Ovary (tissue), 10 donors: ENCODE measurements at places on chromosomes 7 and 10. TPM values are rescaled to one million over a fixed set of nuclear protein-coding genes. Genes with fewer than 3 reads are reported as not detected.

ETV1 gene
- 2.9 TPM for total RNA-seq

DNA sequence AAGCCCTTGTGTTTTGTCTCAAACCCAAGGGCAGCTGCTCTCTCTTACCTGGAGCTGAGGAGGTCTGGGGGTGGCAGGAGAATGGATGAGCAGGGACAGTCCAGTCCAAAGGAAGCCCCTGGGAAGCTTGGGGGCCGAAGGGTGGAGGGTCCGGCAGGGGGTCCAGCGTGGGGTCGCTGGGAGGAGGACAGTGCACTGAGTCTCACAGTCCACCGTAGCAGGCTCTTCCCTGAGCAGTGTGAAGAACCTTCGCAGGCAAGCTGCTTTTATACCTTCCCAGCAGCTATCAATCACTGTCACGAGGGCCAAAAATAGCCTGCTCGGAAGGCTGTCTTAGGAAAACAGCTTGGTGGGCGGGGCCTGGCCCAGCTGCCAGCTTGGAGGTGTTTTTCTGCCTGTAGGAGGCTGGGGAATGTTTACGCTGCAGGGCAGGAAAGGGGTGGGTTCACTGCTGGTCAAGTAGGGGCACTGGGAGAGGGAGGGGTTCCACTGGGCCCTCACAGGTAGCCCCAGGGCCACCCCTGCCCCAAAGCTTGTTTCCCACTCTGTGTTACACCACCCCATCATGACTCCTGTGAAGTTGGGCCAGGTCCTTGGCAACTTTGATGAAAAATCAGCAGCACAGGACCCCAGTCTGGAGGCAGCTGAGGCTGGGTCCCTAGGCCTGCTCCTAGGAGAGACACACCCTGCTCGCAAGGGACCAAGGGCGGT, at the start of gene DEPP1:
Gene DEPP1, minus strand, starts transcription at position 240 of the 711 bp plus-strand sequence. CDS start 779 bp downstream, outside the sequence.
- peaks cover 40% of the 10 kb centered on the region for H3K4me1 ChIP-seq
- peak within 1 kb of the TSS; percentile 84 for H3K27ac ChIP-seq
- H3K4me3 ChIP-seq, result peak within 1 kb of the TSS; percentile 69
- H3K36me3 ChIP-seq, result no peaks in the 10 kb centered on the region

GRCh38 chr10:124164264-124164663, 70.9 kb upstream of the CHST15 start:
- peaks cover 12% of the 10 kb centered on the region for H3K4me1 ChIP-seq
- H3K27ac ChIP-seq, result no peak overlapping the region
- DNase-seq, result no peak
- H3K4me3 ChIP-seq, result no peak overlapping the region

DNA sequence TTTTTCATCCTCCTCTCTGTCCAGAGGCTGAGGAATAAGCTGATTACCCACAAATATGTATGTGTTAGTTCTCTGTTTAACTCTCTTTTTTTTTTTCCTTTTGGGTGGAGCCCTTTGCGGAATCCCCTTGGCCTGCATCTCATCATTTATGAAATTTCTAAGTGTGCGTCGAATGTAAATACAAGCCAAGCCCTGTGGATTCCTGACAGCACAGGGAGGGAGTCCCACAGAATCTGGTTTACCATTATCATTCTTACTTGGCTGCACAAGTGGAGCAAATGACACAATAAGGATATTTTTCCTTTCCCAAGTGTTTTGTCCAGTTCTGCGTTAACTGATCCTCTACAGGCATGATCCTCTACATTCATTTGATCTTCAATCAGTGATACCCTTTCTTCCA, 11.4 kb downstream of the STK31 start:
- H3K36me3 ChIP-seq, result no peaks in the 10 kb centered on the region
- no peak overlapping the region for H3K27ac ChIP-seq
- no peaks in the 10 kb centered on the region for H3K27me3 ChIP-seq
- H3K4me3 ChIP-seq, result no peak overlapping the region
- H3K4me1 ChIP-seq, result no peaks in the 10 kb centered on the region
- no peak for DNase-seq

DNA sequence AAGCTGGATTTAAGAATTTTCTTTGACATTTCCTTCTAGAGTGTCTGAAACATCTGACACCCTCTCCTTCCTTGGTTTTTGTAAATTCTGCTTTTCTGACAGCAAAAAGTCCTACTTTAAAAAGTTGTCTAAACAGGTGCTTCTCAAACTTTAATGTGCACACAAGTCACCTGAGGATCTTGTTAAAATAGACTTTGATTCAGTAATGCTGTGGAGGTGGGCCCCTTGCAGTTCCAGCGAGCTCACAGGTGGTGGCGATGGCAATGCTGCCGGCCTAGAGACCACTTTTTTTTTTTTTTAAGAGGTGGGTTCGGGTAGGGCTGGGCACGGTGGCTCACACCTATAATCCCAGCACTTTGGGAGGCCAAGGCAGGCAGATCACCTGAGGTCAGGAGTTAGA, 77.1 kb downstream of the ABCC2 start:
- H3K27me3 ChIP-seq, result no peaks in the 10 kb centered on the region
- H3K4me1 ChIP-seq, result no peaks in the 10 kb centered on the region
- no peak overlapping the region for H3K27ac ChIP-seq
- no peak for DNase-seq
- H3K4me3 ChIP-seq, result no peak overlapping the region

DNA sequence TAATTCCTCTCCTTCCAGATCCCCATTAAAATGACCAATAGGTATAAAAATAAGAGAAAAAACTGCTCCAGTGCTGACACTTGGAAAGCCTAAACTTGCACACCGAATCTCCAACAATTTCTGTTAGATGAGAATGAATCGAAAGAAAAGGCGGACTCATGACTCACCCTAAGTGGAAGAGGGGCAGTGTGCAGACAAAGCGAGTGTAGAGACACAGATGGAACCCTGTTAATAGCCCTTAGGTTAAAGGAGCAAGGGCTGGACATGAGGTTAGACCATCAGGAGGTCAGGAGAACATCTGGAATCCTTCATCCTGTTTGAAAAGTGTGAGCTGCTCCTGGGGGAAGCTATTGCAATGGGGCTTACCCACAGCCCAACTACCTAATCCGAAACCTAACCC, 103.4 kb upstream of the GLI3 start:
- DNase-seq, result no peak
- H3K4me3 ChIP-seq, result no peak overlapping the region
- H3K4me1 ChIP-seq, result peaks cover 1% of the 10 kb centered on the region
- no peak overlapping the region for H3K27ac ChIP-seq
- no peaks in the 10 kb centered on the region for H3K27me3 ChIP-seq

NUTM2B gene
- total RNA-seq, result 2.7 TPM

GRCh38 chr7:95859429-95859828, 87.1 kb downstream of the DYNC1I1 start:
- H3K4me1 ChIP-seq, result no peaks in the 10 kb centered on the region
- H3K27me3 ChIP-seq, result no peaks in the 10 kb centered on the region
- H3K27ac ChIP-seq, result no peak overlapping the region
- no peak for DNase-seq

AKR1C2 gene
- total RNA-seq, result 4.0 TPM

DNA sequence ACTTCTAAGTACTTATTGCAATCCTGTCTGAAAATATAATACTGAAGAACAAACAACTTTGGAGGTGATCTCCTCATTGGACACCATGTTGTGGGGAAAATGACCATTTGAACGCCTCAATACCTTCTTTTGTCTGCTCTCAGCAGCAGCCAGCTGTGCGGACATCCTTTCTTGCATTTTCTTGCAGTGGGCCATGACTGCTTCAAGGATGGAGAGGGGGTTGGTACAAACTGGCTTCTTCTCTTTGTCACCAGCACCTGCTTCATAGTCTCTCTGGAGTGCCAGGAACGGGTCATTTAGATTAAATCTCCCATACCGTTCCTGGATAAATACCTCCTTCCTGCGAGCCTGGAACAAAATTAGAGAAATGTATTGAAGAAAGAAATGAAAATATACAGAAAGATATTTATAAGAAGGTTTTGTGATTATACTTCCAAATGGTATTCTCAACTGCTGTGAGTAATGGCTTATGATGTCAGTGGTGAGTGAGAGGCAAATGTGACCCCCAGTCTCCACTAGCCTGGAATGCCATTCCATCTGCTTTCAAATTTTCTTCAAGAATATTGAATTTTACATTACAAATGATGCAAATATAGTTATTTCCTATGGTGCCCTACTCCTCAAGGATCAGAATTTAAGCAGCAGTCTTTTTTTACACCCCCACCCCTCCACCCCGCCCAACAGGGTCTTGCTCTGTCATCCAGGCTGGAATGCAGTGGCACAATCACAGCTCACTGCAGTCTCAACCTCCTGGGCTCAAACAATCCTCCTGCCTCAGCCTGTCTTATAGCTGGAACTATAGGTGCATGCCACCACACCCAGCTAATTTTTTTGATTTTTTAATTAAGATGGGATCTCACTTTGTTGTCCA, 62.4 kb downstream of the CTTNBP2 start:
- no peak for DNase-seq
- H3K36me3 ChIP-seq, result no peaks in the 10 kb centered on the region
- no peak overlapping the region for H3K4me3 ChIP-seq
- H3K4me1 ChIP-seq, result no peaks in the 10 kb centered on the region

HSPA12A gene
- total RNA-seq, result 34.1 TPM

DNA sequence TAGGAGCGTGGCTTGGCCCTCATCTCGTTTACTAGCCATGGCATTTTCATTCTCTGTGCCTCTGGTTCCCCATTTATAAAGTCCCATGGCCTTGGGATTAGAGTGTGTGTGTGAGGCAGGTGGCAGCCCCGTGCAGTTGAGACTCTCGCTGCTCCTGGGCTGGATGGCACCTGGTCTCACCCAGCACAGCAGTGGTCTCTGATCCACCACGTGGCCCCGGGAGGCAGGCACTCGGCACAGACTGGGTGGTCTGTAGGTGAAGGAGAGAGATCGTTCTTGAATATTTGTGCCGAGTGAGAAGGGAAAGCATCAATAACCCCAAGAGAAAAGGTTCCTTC, 50.4 kb downstream of the CALML3 start:
- no peaks in the 10 kb centered on the region for H3K27me3 ChIP-seq
- no peak overlapping the region for H3K27ac ChIP-seq
- no peaks in the 10 kb centered on the region for H3K36me3 ChIP-seq
- H3K4me3 ChIP-seq, result no peak overlapping the region

ZNF804B gene
- total RNA-seq, result not detected

PGAM2 gene
- 1.9 TPM for total RNA-seq

- no peak overlapping the region for H3K4me3 ChIP-seq
- no peak for DNase-seq
- H3K36me3 ChIP-seq, result no peaks in the 10 kb centered on the region
- no peak overlapping the region for H3K27ac ChIP-seq
- no peaks in the 10 kb centered on the region for H3K27me3 ChIP-seq
Measured at GRCh38 chr10:128161031-128161430, 34.8 kb upstream of the MKI67 start.

DNA sequence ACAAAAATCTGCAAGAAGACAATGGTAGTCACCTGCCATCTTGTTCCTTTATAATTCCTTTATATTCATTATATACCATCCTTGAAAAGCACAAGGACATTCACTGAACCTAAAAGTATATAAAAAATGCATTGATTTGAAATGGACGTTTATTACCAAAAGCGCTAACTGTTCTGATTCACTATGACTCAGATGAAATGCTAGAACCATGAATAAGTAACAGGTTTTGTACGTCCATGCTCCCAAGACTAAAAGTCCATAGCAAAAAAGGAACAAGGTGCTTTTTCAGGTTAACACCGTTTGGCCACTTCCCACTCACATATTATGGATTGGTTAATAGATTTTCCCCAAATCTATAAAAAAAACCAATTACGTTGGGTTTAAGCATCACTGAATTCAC, 109.4 kb downstream of the PPP1R17 start:
- H3K36me3 ChIP-seq, result no peaks in the 10 kb centered on the region
- H3K4me1 ChIP-seq, result no peaks in the 10 kb centered on the region
- H3K4me3 ChIP-seq, result no peak overlapping the region
- no peak overlapping the region for H3K27ac ChIP-seq
- H3K27me3 ChIP-seq, result no peaks in the 10 kb centered on the region

- H3K27me3 ChIP-seq, result no peaks in the 10 kb centered on the region
- H3K27ac ChIP-seq, result no peak overlapping the region
- H3K36me3 ChIP-seq, result no peaks in the 10 kb centered on the region
- H3K4me1 ChIP-seq, result no peaks in the 10 kb centered on the region
- DNase-seq, result no peak
- no peak overlapping the region for H3K4me3 ChIP-seq
Measured at GRCh38 chr7:83321011-83321410, 158.3 kb upstream of the PCLO start.

- H3K4me1 ChIP-seq, result no peaks in the 10 kb centered on the region
- no peak for DNase-seq
- H3K27me3 ChIP-seq, result no peaks in the 10 kb centered on the region
- H3K27ac ChIP-seq, result no peak overlapping the region
Measured at GRCh38 chr7:92095380-92095779, 38.9 kb downstream of the CYP51A1 start.

TMEM139 gene
- total RNA-seq, result 7.8 TPM

GRCh38 chr7:131424219-131424822, 96.6 kb downstream of the MKLN1 start:
- H3K4me3 ChIP-seq, result no peak overlapping the region
- no peaks in the 10 kb centered on the region for H3K27me3 ChIP-seq
- no peak overlapping the region for H3K27ac ChIP-seq

DNA sequence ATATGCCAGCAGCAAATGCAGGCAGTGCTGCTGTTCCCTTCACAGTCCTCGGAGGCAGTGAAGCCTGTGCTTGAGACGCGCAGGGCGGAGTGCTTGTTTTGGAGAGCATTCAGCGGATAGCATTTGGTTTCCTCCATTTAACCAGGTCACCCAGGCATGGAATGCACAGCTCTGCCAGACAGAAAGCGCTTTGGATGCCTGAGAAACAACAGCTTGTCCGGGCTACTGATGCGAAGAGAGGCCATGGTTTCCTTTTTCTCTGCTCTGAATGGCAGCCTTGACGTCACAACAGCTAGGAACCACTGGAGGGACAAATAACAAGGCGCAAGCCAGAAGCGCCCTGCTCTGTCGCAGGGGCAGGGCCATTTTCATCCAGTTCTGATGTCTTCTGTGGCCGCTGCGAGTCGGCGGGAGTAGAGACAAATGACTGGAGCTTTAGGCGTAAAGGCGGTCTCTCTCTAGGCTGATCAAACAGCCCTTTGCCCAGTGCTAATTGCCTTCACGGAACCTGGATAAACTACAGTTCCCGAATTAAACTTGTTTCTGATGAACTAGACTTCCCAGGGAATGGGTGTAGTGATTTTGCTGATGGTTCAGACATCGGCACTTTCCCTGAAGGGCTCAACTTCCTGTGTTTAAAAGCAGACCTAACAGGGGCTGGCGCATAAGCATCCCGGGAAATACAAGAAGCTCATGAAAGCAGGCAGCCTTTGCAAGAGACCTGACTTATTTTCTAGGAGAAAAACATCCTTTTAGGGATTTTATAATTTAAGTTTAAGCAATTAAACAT, 187.6 kb upstream of the KLF14 start:
- H3K36me3 ChIP-seq, result no peaks in the 10 kb centered on the region
- peak; percentile 66 for DNase-seq
- H3K4me1 ChIP-seq, result peaks cover 15% of the 10 kb centered on the region
- peak overlapping the region; percentile 6 for H3K4me3 ChIP-seq
- H3K27me3 ChIP-seq, result no peaks in the 10 kb centered on the region
- peak overlapping the region; percentile 78 for H3K27ac ChIP-seq

BCCIP gene
- total RNA-seq, result 39.2 TPM

NUTM2E gene
- not detected for total RNA-seq
